ENCODE measurements at places on chromosomes 2 and 18. TPM values are rescaled to one million over a fixed set of nuclear protein-coding genes. Genes with fewer than 3 reads are reported as not detected.

The STK11IP gene
- total RNA-seq = 16.8 TPM

The KIAA2012 gene
- total RNA-seq = under 0.01 TPM

The CBLN2 gene
- not detected for total RNA-seq

GRCh38 chr18:45439851-45440645 lies 175.2 kb upstream of the SLC14A2 start:
- no peak for DNase-seq
- no peaks in the 10 kb centered on the region for H3K36me3 ChIP-seq
- no peak overlapping the region for H3K27ac ChIP-seq
- no peaks in the 10 kb centered on the region for H3K4me1 ChIP-seq

- H3K36me3 ChIP-seq = no peaks in the 10 kb centered on the region
- no peaks in the 10 kb centered on the region for H3K27me3 ChIP-seq
- H3K4me3 ChIP-seq = no peak overlapping the region
These were observed 243.8 kb downstream of the ERBB4 start for GRCh38 chr2:212294816-212295215.

DNA sequence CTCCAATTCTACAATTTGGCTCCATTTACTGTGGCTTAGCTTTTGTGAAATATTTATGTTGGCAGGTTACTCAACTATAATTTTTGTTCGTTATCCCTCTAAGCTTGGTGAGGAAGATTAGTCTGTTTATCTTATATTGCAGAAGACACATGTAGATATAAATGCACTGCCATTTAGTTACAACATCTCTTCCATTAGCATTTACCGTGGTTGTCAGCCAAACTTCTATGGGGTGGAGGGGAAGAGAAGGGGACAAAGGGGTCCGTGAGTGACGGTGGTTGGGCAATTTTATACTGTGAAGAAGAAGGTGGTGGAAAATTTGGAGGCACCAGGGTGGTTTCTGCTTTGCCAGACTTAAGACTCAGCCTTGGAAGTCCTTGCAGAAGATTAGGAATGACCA lies 117.6 kb upstream of the CXCR4 start:
- H3K36me3 ChIP-seq = no peaks in the 10 kb centered on the region
- no peak overlapping the region for H3K4me3 ChIP-seq
- no peak overlapping the region for H3K27ac ChIP-seq
- DNase-seq = peak; percentile 42
- H3K4me1 ChIP-seq = no peaks in the 10 kb centered on the region

- DNase-seq = no peak
- no peak overlapping the region for H3K27ac ChIP-seq
- H3K36me3 ChIP-seq = no peaks in the 10 kb centered on the region
These were observed 9.8 kb upstream of the ZCCHC2 start for GRCh38 chr18:62512996-62513395.

- no peaks in the 10 kb centered on the region for H3K36me3 ChIP-seq
- no peak overlapping the region for H3K4me3 ChIP-seq
- H3K4me1 ChIP-seq = no peaks in the 10 kb centered on the region
- H3K27me3 ChIP-seq = no peaks in the 10 kb centered on the region
- DNase-seq = no peak
These were observed 68.9 kb downstream of the DCC start for GRCh38 chr18:52408800-52409302.

GRCh38 chr18:55998071-55998522 lies 410.1 kb upstream of the TCF4 start:
- H3K27ac ChIP-seq = no peak overlapping the region
- H3K36me3 ChIP-seq = no peaks in the 10 kb centered on the region
- peak; percentile 54 for DNase-seq
- peak overlapping the region; percentile 23 for H3K4me3 ChIP-seq

- H3K27me3 ChIP-seq = no peaks in the 10 kb centered on the region
- peak overlapping the region; percentile 72 for H3K4me3 ChIP-seq
- H3K4me1 ChIP-seq = no peaks in the 10 kb centered on the region
- H3K36me3 ChIP-seq = no peaks in the 10 kb centered on the region
These were observed 1.1 kb downstream of the AFTPH start for GRCh38 chr2:64525317-64525613.

Data from fibroblast of lung (primary cell).